ENCODE measurements at places on chromosomes 11 and 22.

- DNase-seq = no peak
Observed at GRCh38 chr11:112735470-112735869, 225.8 kb upstream of the NCAM1 start.

DNA sequence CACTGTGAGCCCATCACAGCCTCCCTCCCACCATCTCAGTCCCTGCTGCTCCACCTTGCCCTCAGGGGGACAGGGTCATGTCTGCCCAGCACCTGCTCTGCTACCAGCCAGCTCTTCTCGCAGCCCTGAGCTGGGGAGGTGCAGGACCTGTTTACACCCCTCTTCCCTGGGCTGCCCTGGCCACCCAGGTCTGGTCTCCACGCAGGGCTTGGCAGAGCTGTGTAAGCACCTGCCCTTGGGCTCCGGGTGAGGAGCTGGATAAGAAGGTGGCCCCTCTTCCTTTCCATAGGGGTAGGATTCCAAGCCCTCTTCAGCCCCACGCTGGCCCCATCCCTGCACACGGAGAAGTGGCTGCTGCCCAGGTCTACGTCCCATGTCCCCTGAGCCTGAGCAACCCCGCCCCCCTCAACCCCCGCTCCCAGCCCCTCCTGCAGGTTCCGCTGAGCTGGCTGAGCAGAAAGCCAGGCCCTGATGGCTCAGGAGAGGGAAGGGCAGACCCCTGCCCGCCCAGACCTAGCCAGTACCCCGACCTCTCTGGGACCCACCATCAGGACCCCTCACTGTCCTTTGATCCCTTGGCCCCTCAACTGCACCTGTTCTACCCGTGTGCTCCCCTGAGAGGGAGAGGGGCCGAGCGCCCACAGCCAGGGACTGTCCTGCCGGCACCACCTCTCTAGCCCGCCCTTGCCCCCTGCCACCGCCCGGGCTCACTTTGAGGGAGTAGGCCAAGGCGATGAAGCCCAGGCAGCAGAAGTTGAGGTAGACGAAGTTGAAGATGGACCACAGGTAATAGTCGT lies 3.2 kb downstream of the IFITM10 start:
- no peak for DNase-seq

GRCh38 chr11:106086135-106086534 lies 8.7 kb downstream of the AASDHPPT start:
- no peak for DNase-seq

- DNase-seq = no peak
Observed at GRCh38 chr11:23078289-23078971, 218.2 kb upstream of the CCDC179 start.

DNA sequence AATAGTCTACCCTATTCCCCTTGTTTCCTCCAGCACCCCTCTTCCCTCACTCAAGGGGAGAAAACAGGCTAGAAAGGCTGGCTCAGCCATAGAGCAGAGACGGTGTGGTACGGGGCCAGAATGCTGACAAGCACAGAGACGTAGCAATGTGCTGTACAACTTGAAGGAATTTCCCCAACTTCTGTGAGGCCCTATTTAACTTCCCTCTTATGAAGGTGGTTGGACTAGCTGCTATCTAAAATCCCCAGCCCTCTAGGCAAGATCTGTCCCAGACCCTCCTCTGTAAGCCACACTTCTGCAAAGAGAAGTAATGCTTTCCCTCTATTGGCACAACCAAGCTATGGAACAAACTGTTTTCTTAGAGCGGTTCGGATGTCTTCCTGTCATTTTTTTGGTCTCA lies 37.8 kb downstream of the PLEKHA7 start:
- no peak for DNase-seq

DNA sequence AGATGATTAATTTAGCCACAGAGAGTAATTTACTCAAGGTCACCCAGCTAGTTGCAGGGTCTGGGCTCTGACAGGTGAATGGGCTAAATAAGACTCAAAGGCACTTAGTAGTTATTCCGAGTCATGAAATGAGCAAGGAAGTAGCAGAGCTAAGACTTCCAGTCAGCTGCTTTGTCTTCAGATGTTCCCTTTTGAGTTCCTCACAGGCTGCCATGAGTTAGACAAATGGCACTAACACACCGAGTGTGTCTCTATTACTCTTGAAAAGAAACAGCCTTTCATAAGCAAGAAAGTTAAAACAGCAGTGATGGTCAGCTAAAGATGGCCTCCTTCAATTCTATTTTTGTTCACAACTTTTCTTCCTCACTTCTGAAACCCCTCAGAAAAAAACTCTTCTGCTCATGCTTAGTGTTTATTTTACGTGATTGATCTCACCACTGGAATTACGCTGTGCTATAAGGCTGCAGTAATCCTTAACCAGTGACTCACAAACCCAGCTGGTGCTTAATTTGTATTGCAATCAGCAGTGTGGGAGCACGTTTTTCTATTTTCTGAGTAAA lies 389.1 kb downstream of the AASDHPPT start:
- peak; percentile 28 for DNase-seq

- DNase-seq = no peak
Observed at GRCh38 chr11:120675171-120675570, 163.6 kb downstream of the GRIK4 start.
